ENCODE measurements at places on chromosomes 1 and 21. TPM values are rescaled to one million over a fixed set of nuclear protein-coding genes. Genes with fewer than 3 reads are reported as not detected.

Gene LAX1
- not detected for total RNA-seq

Gene ZFP69
- not detected for total RNA-seq

Gene ARMH1
- not detected for total RNA-seq

Gene TRIM67
- total RNA-seq: 0.05 TPM

Gene KCNH1
- 5.3 TPM for total RNA-seq

Gene FAM131C
- total RNA-seq: 1.1 TPM

Gene AXDND1
- total RNA-seq: not detected

- no peak for DNase-seq
Measured at GRCh38 chr1:163055531-163055930, 13.6 kb upstream of the RGS4 start.

- no peak for DNase-seq
Measured at GRCh38 chr1:151516031-151516511, 4.9 kb downstream of the CGN start.

- DNase-seq: no peak
Measured at GRCh38 chr1:235473806-235474205, 30.4 kb downstream of the B3GALNT2 start.

GRCh38 chr1:26360807-26361604, 7.1 kb upstream of the CRYBG2 start:
- no peak for DNase-seq

- no peak for DNase-seq
Measured at GRCh38 chr1:162218975-162219374, 149.5 kb downstream of the NOS1AP start.

- DNase-seq: no peak
Measured at GRCh38 chr1:223147873-223148272, 4.8 kb upstream of the TLR5 start.

DNA sequence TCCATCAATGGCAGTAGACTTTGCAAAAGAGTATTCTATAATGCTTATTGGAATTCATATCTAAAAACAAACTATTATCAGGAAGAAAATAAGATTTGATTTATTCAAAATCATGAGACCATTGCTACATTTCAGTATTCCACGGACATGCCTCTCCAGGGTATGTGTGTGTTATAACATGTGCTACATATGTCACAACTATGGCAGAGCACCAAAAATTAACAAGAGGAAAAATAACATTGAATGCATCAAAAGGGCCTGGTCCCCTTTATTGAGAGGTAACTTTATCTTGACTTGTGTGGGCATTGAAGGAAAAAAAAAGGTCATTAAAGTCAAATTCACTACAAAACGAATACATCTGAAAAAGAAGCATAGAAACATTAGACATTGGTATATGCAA, 22.6 kb upstream of the LRRC8B start:
- no peak for DNase-seq

- no peak for DNase-seq
Measured at GRCh38 chr1:29498126-29499103, 262.1 kb downstream of the PTPRU start.

DNA sequence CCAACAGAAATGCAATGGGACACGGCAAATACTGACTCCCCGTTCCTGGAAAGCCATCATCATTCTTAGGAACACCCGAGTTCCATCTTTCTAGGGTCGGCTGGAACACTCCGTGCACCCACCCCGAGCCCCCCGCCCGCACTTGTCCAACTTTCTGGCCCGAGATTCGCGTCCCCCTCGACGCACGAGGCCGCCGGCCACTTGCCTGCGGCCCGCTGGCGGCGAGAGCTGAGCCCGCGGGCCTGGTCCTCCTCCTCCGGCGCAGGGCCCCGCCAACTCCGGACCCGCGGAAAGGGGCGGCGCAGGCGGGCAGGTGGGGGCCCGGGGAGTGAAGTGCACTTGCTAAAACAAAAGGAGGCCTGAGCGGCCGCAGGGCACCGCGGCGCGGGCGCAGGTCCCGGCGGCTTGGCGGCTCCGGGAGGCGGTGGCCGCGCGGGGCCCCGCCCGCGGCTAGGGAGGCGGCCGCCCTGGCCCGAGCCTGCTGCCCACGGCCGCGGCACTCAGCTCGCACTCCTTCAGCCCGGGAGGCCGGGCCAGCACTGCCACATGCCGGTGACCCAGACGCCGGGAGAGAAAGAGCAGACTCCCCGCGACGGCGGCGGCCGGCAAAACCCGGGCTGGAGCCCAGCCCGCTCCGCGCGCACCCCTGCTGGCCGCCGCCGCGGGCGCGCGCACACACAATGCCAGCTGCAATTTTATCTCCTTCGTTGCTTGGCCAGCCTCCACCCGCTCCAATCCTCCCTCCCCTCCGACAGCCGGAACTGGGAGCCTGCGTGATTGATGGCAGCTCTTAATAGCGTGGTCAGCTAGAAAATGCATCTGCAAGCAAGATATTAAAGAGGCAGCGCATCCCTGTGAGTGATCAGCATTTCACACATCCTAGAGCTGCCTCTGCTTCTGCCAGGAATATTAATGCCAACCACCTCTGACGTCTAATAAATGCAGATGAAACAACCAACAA, 114.3 kb downstream of the RERE start:
- DNase-seq: peak; percentile 78

GRCh38 chr1:116276532-116276931, 96.5 kb upstream of the ATP1A1 start:
- DNase-seq: no peak

- DNase-seq: peak; percentile 59
Measured at GRCh38 chr1:209937996-209938959, at the start of gene SYT14. Gene SYT14, plus strand, starts transcription at chr1:209938217. Its CDS starts 48 bp downstream, at chr1:209938265.

DNA sequence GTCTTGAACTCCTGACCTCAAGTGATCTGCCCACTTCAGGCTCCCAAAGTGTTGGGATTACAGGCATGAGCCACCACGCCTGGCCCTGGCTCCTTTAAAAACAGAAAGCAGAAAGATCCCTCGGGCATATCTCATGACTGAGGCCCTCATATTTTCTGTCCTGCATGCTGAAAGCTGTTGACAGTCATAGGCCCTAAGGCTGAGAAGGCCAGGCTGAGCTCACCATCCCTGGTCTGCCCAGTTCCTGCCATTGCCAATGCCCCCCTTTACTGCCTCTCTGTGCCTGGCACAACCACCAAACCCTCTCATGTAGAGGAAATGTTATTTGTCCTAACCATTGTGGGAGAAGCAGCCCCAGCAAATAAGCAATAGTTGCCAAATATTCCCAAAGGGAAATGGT, 12.7 kb downstream of the CD34 start:
- no peak for DNase-seq

- no peak for DNase-seq
Measured at GRCh38 chr1:111154021-111154999, 14.3 kb downstream of the CEPT1 start.

DNA sequence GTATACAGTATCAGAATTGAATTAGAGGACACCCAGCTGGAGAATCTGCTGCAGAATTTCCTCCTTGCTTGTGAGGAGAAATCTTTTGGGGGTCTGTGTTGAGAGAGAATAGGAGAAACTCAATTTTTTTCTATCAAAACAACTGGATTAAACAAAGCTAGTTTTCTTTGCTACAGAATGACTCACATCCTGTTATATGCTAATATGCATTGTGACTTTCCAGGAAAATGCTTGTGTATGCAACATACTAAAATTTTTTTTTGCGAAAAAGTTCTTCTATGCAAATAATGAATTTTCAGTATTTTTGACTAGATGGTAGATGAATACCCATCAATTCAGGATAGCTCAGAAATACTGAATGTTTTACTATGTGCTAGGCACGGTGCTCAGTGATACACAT, 2.2 kb downstream of the VAMP4 start:
- peak; percentile 47 for DNase-seq

DNA sequence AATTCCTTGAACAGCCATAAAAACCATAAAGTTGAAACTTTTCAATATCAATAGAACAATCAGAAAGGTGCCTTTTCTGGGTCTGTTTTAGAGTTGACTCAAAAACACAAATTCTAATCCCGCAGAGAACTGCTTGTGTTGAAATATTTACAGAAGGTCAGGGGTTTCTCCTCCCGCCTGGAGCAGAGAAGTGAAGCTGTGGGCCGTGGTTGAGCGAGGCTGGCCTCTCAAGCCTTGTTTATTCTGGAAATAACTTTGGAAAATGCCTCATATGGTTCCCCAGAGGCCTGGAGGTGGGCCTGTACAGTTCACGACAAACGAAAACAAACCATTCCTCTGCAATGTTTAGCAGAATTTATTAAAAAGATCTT, 90.8 kb upstream of the ERRFI1 start:
- DNase-seq: no peak

DNA sequence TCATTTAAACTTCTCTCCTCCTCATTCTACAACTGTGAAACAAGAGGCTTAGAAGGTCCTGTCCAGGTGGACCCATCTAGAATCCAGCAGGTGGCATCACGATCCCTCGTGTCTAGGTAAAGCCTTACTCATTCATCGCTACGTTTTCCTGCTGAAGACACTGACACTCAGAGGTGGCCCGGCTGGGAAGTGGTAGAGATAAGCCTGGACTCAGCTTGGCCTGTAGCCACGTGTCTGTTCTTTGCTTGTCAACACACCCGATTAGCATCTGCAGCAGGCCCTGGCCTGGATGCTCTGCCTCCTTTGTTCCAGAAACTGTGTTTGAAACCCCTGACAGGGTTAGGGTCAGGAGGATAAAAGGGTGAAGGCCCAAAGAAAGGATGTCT, 43.4 kb downstream of the PARP1 start:
- DNase-seq: no peak

Data from A172 (cell line).